Right atrium auricular region (tissue), 2 donors: ENCODE measurements at places on chromosomes 4 and X. TPM values are rescaled to one million over a fixed set of nuclear protein-coding genes. Genes with fewer than 3 reads are reported as not detected.

DNA sequence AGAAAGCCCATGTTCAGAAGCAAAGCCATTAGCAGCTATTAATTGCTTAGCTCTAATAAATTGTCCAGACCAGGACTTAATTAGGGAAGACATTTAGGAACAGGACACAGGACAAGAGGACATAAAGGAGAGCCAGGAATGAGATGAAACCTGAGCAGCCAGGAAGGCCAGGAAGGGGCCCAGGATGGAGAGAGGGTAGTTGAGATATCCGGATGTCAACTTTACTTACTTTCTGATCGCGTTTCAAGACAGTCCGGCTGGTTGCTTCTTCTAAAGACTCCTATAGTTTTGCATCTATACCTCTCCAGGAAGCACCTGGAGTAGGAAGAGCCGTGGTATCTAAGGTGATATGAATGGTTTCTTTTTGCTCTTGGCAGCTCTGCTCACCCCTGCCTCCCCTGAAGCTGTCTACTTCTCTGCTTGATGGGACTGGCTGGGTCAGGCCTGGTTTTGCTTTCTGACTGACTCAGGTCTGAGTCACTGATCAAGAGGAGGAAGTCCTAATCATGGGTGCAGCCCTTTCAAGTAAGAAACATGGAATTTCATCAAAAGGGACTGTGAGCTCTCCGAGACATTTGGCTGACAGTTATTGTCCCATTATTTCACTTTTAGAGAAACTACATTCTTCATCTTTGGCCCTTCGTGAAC lies 733.3 kb downstream of the RPA4 start:
- no peak for DNase-seq
- no peaks in the 10 kb centered on the region for H3K36me3 ChIP-seq
- no peak overlapping the region for H3K27ac ChIP-seq
- no peaks in the 10 kb centered on the region for H3K4me1 ChIP-seq

- H3K27me3 ChIP-seq, result no peaks in the 10 kb centered on the region
- no peak overlapping the region for H3K27ac ChIP-seq
- no peaks in the 10 kb centered on the region for H3K4me1 ChIP-seq
- H3K4me3 ChIP-seq, result no peak overlapping the region
- no peak for DNase-seq
Observed at GRCh38 chr4:174281901-174282300, 1.6 kb downstream of the FBXO8 start.

DNA sequence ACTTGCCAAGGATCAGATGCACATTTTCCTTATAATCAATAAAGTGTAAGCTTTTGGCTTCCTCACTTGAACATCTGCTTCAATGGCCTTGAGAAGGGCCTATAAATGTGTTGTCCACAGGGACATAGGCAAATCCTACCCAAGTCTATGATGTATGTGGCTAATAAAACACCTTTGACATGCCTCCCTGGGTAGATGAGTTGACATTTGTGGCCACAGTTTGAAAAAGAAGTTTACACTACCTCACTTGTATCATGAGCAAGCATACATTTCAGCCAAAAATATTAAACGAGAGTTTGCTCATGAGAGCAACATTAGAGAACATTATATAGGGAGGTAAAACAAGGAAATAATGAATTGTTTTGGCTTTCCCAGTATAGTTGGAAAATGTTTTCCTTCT lies 1067.7 kb downstream of the C4orf33 start:
- no peaks in the 10 kb centered on the region for H3K4me1 ChIP-seq
- no peaks in the 10 kb centered on the region for H3K36me3 ChIP-seq
- H3K27me3 ChIP-seq, result no peaks in the 10 kb centered on the region
- H3K4me3 ChIP-seq, result no peak overlapping the region
- DNase-seq, result no peak

- DNase-seq, result no peak
- H3K27ac ChIP-seq, result no peak overlapping the region
- no peaks in the 10 kb centered on the region for H3K36me3 ChIP-seq
- H3K4me1 ChIP-seq, result no peaks in the 10 kb centered on the region
- H3K27me3 ChIP-seq, result no peaks in the 10 kb centered on the region
Observed at GRCh38 chr4:37279894-37280592, 35.5 kb downstream of the NWD2 start.

STK26 gene
- total RNA-seq, result 2.7 TPM

PPARGC1A gene
- total RNA-seq, result 72.3 TPM
